ENCODE measurements at places on chromosomes 7 and 10.

DNA sequence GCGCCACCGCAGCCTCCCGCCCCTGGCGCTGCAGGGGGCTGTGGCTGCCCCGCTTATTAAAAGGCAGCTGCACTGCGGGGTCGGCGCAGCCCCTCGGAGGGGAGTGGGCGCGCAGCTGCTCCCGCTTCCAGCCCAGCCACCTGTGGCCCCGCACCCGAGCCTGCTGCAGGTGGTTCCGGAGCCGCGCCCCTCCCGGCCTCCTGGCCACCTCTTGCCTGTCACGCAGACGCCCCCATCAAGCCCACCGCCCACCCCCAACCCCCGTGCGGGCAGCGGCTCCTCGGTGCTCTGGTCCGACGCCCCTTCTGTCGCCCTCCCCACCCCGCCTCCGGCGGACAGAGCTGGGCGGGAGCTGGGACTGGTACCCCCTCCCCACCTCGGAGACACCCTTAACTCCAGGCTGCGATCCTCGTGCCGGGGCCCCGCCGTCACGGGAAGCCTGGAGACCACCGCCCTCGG is 549 bp downstream of the CALY start:
- DNase-seq = no peak

DNA sequence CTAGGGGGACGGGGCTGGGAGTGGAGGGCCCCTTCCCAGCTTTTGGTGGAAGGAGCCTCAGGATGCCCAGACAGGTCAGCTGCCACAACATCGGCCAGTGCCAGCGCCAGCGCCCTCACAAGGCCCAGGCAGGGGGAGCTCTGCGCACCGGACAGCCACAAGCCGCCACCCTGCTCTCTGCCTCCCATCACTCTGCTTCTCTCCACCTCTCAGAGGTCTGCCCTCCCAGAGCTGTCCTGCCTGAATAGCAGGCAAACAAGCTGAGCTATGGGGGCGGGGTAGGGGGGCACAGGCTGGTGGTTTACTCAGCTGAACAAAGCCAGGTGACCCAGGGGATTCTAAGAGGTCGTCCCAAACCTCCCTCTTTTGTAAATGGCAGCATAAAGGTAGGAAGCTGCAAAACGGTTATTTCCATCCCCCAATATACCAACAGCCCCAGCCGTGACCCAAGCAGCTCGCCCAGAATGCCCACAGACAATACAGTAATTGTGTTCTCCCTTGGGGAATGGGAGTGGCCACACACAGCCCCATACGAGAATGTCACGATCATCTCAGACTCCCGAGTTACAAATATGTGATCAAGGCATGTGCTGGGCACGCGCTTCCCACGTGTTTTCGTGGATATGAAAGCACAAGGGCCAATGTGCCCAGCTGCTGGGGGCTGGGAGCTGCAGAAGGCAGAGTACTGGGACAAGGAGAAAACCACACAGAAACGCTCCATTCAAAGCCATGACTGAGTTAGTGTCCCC is 19.7 kb downstream of the FAM53B start:
- DNase-seq = no peak

DNA sequence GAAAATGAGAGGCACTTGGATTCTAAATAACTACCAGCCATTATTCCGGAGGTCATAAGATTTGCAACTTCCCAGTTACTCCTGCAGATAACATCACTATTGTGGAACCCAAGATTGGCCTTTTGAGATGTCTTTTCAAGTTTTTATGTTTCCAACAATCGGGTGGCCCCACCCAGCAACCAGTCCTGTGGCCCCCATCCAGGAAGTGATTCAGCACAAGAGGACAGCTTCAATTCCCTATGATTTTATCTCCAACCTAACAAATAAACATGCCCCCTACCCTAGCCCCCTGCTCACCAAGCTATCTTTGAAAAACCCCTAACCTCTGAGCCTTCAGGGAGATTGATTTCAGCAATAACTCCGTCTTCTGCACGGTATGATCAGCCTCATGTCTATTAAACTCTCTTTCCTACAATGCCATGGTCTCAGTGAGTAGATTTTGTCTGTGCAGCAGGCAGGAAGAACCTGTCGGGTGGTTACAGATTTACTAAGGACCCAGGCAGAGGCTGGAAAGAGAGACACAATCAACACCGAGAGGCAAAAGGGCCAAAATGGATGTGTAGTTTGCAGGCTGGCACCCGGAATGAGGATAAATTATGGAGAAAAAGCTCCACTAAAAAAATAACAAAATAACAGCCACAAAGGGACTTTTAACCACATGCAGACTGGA is 83.9 kb upstream of the UNC5B start:
- DNase-seq = no peak

GRCh38 chr10:68721673-68722335 is 765 bp downstream of the CCAR1 start:
- DNase-seq = no peak

GRCh38 chr10:102394801-102395399 is 605 bp upstream of the NFKB2 start:
- DNase-seq = no peak

GRCh38 chr7:93890041-93890463 is 501 bp downstream of the TFPI2 start:
- DNase-seq = no peak

Measured in NCI-H187 treated with DMSO at 0.1 percent for 48 hours (cell line).